HEK293T (cell line): ENCODE measurements at places on chromosomes 3 and 15.

DNA sequence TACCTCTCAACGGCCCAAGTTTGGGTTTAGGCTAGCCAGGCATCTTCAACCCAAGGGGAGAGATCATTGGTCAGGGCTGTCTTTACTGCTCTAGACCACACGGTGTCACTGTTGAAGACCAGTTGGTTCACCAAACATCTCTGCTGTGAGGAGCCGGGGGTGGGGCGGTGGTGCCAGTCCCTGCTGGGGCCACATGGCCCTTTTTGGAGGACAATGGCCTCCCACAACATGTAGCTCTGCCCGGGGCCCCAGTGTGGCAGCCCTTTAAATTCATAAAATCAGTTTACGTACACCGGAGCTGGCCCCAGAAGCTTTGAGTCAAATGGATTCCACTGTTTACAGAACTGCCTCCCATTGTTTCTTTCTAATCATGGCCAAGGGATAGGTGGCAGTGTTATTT, 19.1 kb upstream of the TM4SF18 start:
- DNase-seq = peak; percentile 80

GRCh38 chr3:39707314-39707909, 102.0 kb upstream of the MYRIP start:
- DNase-seq = peak; percentile 15

- DNase-seq = no peak
Observed at GRCh38 chr3:73504852-73505251, 119.9 kb downstream of the PDZRN3 start.

DNA sequence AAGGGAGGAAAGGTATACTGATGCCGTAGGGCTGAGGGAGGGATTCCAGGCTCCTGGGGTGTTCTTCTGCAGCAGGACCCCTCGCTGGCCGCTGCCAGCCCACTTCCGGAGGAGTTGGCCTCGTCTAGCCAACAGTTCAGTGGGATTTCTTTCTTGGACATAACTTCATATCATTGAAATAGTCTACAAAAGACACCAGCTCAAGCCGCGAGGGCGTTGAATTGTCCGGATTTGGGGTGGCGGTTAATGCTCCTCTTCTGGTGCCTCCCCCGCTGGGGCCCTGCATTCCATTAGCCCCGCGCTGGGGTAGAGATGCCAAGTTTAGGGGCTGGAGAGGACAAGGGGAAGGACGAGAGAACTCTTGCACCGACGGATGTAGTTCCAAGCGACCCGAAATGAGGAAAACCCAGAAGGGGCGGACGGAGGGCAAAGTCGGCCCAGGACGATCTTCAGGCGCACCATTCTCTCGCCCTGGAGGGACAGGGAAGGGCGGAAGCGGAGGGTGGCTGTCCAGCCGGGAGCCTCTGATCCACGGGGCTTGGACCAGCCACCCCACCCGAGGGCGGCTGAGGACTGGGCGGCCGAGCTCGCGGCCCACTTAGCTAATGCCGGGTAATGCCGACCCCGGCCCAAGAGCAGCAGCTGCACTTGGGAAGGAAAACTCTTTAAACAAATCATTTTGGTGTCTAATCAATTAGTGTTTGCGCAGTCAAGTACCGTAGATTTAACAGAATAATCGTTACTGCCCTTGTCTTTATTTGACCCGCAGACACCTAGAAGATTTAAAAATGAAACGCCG, 4.7 kb upstream of the ONECUT1 start:
- no peak for DNase-seq
